ENCODE measurements at places on chromosomes 4 and X. TPM values are rescaled to one million over a fixed set of nuclear protein-coding genes. Genes with fewer than 3 reads are reported as not detected.
A peak's percentile ranks its signal among the peaks of the same experiment; 100 is the strongest.

GRCh38 chr4:107153956-107154355, 117.8 kb upstream of the DKK2 start:
- DNase-seq = no peak

DNA sequence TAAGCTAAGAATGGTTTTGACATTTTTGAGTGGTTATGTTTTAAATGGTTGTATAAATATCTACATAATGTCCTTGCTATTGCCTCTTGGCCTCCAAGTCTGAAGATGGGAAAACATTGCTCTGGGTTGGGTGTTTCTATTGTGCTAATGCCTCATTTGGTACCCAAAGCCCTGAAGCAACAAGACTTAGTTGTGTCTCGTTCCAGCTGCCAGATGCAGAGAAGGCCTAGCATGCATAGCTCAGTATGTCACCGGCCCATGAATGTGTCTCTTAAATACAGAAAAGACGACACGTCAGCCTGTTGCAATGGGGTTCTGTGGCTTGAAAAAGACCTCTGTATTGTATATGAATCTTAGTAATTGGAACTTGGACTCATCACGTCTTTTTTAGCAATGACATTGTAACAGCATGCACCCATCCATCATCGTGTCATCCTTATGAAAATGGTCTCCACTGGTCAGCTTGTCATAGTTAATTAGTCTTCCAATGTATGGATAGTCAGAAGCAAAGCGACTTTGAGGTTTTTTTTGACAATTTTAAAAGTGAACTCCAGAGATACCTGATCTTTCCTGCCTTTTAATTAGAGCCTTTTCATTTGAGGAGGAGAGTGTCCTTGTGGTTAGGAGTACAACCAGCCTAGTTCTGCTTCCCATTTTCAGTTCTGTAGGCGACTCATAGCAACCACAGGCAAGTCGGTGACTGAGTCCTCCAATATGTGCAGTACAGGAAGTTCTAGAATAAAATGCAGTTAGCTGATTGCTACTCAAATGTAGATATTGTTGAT, 126.4 kb upstream of the GATB start:
- DNase-seq = peak; percentile 10

The GLOD5 gene
- not detected for total RNA-seq

DNA sequence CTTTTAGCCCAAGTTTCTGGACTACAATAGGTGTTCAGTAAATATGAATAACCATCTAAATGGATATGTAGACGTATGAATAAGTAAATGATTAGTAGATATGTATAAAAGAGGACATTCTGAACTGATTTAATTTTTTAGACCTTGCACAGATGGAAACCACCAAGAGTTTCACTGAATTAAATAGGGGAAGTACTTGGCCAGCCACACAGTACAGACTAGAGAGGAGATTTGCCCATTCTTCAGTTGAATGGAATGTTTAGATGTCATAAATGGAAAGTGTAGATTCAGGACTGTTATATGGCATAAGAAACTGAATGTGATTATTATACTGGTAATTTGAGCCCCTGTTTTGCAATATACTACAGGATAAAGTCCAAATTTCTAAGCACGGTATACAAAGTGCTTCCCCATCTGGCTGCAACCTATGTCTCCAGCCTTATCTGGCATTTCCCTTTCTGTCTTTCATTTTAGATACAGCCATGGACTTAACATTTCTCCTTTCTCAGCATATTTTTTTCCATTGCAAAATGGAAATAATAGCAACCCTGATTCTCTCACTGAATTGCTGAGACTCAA, 137.8 kb upstream of the HS3ST1 start:
- DNase-seq = no peak

The CSAG1 gene
- total RNA-seq = not detected

DNA sequence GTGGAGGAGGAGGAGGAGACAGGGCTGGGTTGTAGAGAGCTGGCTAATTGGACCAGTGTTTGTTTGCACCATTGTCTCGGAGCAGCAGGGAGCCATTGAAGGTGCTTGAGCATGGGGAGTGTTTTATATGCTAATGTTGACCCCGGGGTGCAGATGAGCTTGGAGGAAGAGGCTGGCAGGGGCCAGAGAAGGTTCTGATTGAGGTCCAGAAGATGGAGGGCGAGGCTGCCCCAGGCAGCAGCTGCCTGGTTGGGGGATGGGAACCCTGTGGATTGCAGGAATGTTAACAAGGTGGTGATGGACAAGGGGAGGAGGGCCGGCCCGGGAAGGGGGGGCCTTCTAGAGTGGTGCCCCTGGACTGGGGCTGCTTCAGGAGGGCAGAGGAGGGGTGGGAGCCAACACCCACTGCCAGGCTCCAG, 18.0 kb downstream of the DOK7 start:
- DNase-seq = peak; percentile 89

The LIMCH1 gene
- total RNA-seq = 83.0 TPM

The CXCL1 gene
- total RNA-seq = 3.6 TPM

The SPIN3 gene
- 9.0 TPM for total RNA-seq

GRCh38 chrX:109822861-109823260, 89.8 kb upstream of the ACSL4 start:
- no peak for DNase-seq

- no peak for DNase-seq
These were observed 264.3 kb downstream of the RAPGEF2 start for GRCh38 chr4:159366966-159367780.

DNA sequence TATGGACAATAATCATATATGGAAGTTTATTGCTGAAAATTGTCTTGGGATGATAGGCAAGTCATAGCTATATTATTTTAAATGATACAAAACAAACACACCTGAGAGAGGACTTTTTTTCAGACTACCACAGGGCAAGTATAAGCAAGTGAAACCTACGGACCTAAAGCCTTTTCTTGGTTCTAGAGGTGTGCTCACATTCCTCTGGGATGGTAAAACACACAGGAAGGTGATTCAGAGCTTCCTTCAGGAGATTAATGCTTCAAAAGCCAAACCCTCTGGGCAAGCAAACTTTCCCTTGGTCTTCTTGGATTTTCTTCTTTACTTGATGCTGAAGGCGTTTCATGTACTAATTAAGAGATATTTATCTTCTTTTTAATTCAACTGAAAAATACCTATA, 60.1 kb upstream of the ACSL4 start:
- DNase-seq = no peak

- DNase-seq = peak; percentile 50
These were observed 60.4 kb downstream of the STX18 start for GRCh38 chr4:4481399-4481994.

The GRK4 gene
- total RNA-seq = 16.7 TPM

GRCh38 chr4:158817562-158818296, 48.9 kb downstream of the FNIP2 start:
- no peak for DNase-seq

The RAB40A gene
- total RNA-seq = 0.26 TPM

The CLDN34 gene
- total RNA-seq = not detected

- no peak for DNase-seq
These were observed 71.0 kb downstream of the SLC10A6 start for GRCh38 chr4:86778175-86778574.

DNA sequence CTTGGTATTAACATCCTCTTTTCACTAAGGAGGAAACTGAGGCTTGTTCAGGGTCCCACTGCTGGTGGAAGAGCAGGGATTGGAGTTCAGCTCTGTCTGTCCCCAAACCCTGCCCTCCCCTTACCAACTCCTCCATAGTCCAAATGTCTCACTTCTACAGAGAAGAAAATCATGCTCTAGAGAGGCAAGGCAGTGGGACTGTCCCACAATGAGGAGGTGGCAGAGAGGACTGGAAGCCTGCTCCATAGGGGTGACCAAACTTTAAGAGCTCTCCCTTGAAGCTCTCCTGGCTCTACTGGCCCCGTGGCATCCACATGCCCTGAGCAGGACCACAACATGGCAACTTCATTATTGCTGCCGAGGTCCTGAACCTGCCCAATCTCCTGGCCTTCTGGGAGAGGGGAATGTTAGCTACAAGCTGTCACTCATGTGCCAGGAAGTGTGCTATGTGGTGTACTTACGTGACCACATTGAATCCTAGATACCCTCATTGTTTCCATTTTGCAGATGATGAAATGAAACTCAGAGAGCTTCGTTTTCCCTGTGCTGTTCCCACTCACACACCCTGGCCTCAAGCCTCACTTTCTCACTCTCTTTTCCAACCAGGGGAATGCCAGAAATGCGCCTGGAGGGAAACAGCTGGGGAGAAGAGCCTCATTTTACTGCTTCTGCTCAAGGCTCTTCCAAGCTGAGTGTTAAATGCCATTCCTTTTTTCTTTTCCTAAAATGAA, 71.5 kb downstream of the ANAPC4 start:
- peak; percentile 76 for DNase-seq

GRCh38 chr4:74444891-74445642, at the start of gene AREG:
Gene AREG (plus strand): TSS chr4:74445136. CDS start chr4:74445346, 210 bp downstream.
- peak; percentile 68 for DNase-seq

DNA sequence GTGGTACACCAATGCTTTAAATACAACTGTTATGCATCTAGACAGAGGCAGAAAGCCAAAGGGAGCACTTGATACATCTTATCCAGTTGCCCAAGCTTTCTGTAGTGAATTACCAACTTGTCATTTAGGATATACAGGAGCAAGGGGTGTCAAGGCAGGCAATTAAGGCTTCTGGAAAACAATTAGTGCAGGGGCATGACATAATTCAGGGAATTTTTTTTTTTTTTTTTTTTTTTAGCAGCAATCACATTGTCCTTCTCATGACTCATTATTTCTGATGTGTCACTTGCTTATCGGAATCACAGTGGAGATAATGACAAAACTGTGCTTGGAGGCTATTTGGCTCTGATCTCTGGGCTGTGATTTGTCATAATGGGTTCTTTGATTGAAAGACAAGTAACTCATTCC, 259.5 kb downstream of the ARHGAP24 start:
- DNase-seq = peak; percentile 43

- no peak for DNase-seq
These were observed 70.8 kb downstream of the RWDD4 start for GRCh38 chr4:183588169-183588675.

The DDX53 gene
- total RNA-seq = not detected

DNA sequence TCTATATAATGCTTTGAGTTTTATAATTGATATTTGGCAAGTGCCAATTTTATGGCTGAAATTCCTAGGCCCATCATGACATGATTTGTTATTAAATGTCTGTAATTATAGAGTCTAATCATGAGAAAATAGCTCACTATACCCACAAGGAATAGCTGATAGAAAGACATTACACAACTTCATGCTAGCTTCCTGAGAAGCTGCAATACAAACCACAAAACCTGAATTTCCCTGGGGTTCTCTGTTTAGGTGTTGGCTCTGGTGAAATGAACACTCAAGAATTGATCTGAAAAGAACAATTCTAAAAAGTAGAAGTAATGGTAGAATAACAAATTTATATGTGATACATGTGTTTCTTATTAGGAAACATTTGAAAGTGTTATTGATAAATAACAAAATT, 169.6 kb downstream of the GASK1B start:
- DNase-seq = no peak

The CABS1 gene
- not detected for total RNA-seq

GRCh38 chr4:56630876-56631666, 50.0 kb downstream of the HOPX start:
- DNase-seq = peak; percentile 64

- no peak for DNase-seq
These were observed 34.4 kb downstream of the ARHGEF38 start for GRCh38 chr4:105586638-105587328.

The IGFBP7 gene
- total RNA-seq = 172 TPM

The CT47A7 gene
- total RNA-seq = not detected

The CCDC110 gene
- total RNA-seq = 2.0 TPM

The IL1RAPL1 gene
- not detected for total RNA-seq

DNA sequence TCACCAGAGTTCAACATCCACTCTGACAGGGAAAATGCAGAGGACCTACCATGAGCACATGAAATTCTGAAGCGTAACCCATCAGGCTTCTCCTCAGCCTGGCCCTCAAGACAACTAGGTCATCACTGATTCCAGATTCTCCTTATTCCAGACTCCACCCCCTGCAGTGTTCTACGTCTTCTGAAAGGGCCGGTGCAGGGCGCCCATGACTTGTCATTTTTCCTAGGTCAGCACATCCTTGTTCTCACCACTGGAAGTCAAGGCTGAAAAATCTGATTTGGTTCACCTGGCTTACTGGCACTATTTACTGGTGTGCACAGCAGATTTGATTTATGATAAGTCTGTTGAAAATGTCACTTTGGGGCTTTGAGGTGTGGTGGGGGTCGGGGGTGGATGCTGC, 140.9 kb upstream of the KLF3 start:
- DNase-seq = no peak

DNA sequence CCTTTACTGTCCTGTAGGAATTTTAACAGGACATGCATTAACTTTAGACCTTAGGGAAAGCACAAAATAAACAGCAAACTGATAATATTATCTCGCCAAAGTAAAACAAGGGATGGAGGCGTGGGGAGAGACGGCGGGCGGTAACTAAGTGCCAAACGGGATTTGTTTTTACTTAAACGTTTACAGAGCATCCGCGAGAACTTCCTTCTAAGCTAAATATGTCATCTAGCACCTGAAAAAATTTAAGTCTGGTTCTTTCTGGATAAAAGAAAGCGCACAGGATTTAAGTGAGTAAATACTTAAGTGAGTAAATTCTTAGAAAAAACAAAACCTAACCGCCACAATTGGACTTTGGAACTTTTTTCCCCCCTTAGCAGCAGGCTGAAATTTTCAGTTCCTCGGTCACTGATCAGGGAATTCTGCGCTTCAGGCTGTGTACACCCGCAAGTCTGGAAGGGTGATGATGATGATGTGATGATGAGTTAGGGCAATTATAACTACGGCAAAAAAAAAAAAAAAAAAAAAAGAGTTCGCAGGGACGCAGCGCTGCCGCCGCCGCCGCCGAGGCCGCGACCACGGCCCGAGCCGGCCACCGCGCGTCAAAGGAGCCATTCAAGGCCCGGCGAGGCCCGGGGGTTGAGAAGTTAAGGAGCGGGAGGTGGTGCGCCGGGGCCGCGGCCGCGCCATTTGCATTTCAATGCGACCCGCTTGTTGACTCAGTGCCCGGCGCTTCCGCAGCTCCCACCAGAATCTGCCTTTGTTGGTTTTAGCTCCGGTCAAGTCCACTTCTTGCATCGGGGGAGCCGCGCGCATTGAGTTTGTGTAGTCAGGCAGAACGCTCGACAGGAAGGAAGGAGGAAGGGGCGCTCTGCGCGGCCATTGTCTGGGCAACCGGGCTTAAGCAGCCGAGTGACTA, 108.8 kb downstream of the SPRY1 start:
- DNase-seq = peak; percentile 48

DNA sequence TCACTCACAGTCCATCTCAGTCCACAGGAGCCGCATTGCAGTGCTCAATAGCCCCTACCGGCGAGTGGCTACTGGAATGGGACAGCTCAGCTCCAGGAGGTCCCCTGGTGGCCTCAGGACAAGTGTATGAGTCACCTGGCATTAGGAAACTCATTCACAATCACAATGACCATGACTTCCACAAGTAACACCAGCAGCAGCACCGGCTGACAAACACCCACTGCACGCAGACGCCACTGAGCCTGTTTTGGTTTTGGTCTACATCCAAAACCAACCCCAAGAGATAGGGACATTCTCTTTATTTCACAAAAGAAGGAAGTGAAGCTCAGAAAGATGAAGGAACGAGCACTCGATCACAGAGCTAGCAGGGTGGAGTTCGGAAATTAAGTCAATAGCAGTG, 8.1 kb downstream of the JAKMIP1 start:
- DNase-seq = no peak

- DNase-seq = no peak
These were observed 73.2 kb downstream of the CBLL2 start for GRCh38 chrX:22345884-22346283.

Measured in myocyte (in vitro differentiated cells).